ENCODE measurements at places on chromosomes 11 and 22.

DNA sequence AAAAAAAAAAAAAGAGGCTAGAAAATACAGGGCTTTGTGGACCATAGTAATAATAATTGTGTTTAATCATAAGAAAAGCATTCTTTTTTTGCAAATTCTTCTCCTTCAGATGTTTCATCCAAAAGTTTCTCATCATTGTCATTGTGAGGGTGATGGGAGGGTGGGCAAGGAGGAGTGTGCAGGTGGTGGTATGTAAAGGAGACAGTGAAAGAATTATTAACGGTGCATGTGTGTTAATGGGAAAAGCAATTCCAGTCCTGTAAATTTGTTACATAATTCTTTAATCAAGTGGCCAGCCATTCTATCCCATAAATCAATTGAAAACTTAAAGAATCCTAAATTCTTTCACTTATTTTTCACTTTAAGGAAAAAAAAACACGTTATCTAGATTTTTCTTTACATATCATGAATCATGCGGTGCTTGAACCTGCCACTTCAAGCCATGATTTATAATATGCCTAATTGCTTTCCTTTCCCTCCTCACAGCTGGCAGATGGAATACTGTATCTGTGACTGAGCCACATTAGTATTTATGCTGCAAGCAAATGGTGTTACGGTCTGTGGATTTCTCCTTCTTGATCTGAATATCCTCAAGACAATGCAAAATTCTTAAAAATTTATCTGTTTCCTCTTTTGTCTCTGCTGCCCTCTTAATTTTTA is 318.5 kb downstream of the JRKL start:
- no peak for DNase-seq

- DNase-seq = no peak
These were observed 65.2 kb downstream of the PPP6R2 start for GRCh38 chr22:50408311-50408710.

- no peak for DNase-seq
These were observed 90.7 kb downstream of the RTL6 start for GRCh38 chr22:44407171-44407986.

GRCh38 chr11:3030289-3031070 is 26.7 kb downstream of the CARS1 start:
- DNase-seq = no peak

GRCh38 chr11:1060410-1060809 is 14.3 kb upstream of the MUC2 start:
- DNase-seq = no peak

- DNase-seq = peak; percentile 80
These were observed 24.6 kb downstream of the MOV10L1 start for GRCh38 chr22:50114221-50115021.

DNA sequence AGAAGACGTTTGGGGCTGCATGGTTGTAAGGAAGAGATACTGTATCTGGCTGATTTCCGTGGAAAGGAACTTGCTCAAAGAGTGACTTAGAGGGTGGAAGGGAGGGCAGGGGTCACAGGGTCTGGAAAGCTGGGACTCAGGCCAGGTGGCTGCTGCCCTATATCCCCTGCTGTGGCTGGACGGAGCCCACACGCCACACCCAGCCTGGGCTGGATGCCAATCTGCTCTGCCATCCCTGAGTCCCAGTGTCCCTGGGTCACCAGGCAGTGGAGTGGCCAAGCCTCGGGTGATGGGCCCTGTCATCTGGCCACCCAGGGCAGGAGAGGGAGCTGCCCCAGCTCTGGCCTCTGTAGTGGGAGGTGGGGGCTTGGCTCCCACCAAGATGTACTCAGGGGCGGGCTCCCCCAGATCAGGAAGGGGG is 26.5 kb upstream of the KRTAP5-7 start:
- peak; percentile 27 for DNase-seq

Measured in cardiac fibroblast (primary cell).